ENCODE measurements at places on chromosomes 16 and 17. TPM values are rescaled to one million over a fixed set of nuclear protein-coding genes. Genes with fewer than 3 reads are reported as not detected.

The SGCA gene
- polyA plus RNA-seq, result 1.5 TPM

The MEOX1 gene
- polyA plus RNA-seq, result 15.8 TPM

The GRB7 gene
- 56.5 TPM for polyA plus RNA-seq

The B4GALNT2 gene
- 3.3 TPM for polyA plus RNA-seq

The TEKT5 gene
- polyA plus RNA-seq, result 0.68 TPM

The CCDC200 gene
- polyA plus RNA-seq, result 40.9 TPM

- DNase-seq, result no peak
Observed at GRCh38 chr16:580141-580945, 9.5 kb upstream of the RAB40C start.

DNA sequence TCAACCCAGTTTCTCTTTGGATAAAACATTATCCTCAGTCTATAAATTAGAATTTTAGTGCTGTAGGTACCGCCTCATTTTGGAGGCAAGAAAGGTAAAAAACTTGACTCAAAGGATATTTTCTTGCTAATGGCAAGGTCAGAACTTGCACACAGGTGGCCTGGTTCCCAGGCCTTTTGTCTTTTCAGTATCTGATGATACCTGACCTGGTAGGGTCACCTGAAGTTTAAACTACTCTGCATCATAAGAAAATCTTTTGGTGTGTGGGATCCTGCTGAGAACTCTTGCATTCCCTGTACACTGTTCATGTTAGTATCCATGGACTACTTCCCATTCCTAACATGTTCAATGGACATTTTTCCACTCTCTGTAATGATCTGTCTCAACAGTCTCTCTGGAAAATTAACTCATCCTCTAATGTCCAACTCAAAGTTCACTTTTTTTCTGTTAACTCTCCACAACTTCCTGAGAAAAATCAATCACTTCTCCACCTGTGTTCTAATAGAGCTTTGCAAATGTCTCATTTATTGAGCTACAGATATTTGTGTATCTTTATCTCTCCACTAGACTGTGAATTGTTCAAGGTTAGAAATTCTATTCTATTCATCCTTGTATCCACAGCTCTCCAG, 317.1 kb upstream of the SOX9 start:
- DNase-seq, result no peak

GRCh38 chr17:46777943-46778915, 40.3 kb downstream of the WNT3 start:
- DNase-seq, result no peak

DNA sequence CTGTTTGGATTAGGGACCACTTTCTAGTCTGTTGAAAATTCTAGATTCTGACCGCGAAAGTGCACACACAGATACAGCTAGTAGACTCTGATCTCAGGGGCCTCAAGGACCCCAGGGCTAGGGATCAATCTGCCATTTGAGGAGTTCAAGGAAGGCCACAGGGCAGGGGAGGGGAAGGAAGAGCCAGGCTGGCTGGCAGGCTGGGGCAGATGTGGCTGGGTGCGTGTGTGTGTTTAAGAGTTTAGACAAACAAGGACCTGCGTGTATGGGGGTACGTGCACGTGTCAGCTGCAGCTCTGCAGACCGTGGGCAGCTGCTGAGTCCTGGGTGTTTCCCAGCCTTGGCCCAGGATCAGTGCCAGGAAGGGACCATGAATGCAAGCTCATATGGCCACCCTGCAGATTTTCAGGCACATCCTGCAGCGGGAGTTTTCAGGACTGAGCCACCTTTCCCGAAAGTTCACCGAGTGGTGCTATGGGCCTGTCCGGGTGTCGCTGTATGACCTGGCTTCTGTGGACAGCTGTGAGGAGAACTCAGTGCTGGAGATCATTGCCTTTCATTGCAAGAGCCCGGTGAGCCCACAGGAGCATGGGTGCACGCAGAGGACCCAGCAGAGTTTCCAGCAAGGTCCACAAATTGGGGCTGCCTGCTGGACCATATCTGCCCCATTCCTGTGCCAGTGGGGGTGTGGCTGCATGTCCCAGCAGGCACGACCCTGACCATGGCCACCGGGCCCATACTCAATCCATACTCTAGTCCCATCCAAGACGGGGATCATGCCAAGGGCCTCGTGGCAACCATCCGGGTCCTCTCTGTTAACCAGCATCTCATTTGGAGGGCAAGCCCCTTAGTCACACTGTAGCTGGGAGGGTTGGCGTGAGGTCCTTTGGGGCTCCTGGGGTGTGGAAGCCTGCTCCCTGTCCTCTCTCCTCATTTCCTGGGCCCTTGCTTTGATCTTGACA, 10.6 kb downstream of the TRPV2 start:
- DNase-seq, result no peak

GRCh38 chr17:57722704-57723043, 22.4 kb downstream of the CCDC182 start:
- no peak for DNase-seq

GRCh38 chr16:24036614-24037013, 200.8 kb downstream of the PRKCB start:
- peak; percentile 35 for DNase-seq

GRCh38 chr16:35154627-35155026, 1695.2 kb downstream of the TP53TG3F start:
- no peak for DNase-seq

- DNase-seq, result no peak
Observed at GRCh38 chr17:55432358-55433028, 10.9 kb upstream of the MMD start.

DNA sequence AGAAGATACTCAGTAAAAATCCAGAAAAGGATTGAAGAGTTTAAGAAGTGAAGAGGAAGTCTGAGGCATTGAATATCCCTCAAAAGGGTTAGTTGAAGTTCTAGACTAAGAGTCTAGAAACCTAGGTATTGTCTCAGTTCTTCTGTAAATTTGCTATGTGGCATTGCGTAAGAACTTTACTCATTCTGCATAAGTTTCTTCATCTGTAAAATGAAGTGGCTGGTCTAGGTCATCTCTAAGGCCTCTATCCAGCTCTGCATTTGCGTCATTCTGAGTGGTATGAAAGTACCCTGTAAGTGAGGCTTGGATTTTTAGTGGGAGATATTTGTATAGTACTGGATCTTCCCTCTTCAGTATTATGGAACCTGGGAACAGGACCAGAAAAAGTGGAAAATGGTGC, 130.2 kb downstream of the MYO1D start:
- no peak for DNase-seq

- no peak for DNase-seq
Observed at GRCh38 chr16:88901718-88902337, 35.4 kb upstream of the PABPN1L start.

GRCh38 chr17:64004218-64004770, 6.1 kb downstream of the PRR29 start:
- DNase-seq, result no peak

All from renal pelvis (tissue), 12 donors.